ENCODE measurements at places on chromosomes 1 and 21.
A peak's percentile ranks its signal among the peaks of the same experiment; 100 is the strongest.

DNA sequence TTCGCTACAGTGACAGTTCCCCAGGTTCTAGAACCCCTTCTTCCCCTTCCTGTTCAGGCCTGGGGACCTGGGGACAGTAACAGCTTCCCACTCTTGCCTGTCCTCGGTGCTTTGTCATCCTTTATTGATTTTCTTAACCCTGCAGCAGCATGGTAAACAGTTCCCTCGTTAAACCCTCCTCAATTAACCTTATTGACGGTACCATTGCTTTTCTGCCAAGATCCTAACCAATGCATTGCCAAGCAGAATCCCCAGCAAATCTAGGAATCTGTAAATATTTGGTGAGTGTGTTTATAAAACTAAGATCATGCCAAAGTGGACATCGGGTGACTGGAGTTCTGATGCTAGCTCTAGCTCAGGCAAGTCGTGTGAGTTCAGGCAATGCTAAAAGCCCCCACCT, 99.6 kb upstream of the KAZN start:
- no peak for DNase-seq

DNA sequence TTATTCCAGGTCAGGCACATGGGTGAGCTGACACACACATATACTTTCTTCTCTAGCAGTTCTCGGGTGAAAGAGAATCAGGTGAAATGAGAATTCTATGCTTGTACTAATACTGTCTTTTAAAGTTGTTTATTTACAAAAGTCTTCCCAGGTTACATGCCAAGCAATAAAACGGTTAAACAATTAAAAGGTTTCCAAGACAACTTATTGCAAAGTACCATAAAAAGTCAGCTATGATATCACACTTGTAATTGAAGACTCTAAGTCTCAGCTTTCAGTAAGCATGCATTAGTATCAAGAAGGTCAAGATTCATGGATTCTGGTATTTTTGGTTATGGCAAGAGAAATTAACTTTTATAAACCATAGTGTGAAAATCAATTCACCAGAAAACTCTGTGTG, 171.4 kb downstream of the PDE4B start:
- DNase-seq, result no peak

GRCh38 chr21:42343556-42343955, 7.2 kb downstream of the TFF2 start:
- DNase-seq, result no peak

- no peak for DNase-seq
Measured at GRCh38 chr1:57319165-57319564, 104.7 kb downstream of the DAB1 start.

DNA sequence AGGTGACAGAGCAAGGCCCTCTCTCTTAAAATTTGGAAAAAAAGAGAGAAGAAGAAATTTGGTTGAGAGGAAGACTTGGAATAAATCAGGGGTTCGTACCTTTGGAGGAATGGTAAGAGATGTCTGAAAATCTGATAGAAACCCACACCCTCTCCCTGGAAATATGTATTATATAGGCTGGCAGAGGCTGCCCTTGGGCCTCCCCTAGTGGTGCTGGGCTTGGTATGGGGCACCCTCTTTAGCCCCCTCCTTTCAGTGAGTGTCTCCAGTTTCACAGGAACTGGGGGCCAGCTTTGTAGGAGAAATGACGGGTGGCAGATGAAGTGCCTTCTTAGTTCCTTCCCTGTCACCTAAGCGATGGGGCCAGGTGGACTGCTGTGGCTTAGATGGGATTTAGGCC, 82.9 kb upstream of the SLC2A1 start:
- no peak for DNase-seq

DNA sequence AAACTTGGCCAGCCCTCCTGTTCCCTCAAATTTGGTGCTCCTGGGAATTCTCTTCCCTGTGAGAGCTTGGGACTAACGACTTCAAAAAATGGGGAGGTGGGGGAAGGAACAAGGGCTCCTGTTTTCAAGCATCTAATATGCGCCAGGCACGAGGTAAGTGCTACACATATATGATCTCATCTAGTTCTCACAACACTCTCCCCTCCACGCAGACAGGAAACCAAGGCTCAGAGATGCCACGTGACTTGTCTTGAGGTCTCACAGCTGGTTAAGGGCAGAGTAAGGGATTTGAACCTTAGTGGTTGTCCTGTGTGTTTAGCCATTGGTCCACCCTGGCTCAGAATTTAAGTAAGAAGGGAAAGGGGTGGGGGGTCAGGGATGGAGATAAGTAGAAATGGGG, 125.9 kb downstream of the DMRTB1 start:
- no peak for DNase-seq

GRCh38 chr1:246544001-246544400, 22.1 kb downstream of the TFB2M start:
- DNase-seq, result no peak

- peak; percentile 59 for DNase-seq
Measured at GRCh38 chr1:150464422-150464826, 22.8 kb upstream of the TARS2 start.

DNA sequence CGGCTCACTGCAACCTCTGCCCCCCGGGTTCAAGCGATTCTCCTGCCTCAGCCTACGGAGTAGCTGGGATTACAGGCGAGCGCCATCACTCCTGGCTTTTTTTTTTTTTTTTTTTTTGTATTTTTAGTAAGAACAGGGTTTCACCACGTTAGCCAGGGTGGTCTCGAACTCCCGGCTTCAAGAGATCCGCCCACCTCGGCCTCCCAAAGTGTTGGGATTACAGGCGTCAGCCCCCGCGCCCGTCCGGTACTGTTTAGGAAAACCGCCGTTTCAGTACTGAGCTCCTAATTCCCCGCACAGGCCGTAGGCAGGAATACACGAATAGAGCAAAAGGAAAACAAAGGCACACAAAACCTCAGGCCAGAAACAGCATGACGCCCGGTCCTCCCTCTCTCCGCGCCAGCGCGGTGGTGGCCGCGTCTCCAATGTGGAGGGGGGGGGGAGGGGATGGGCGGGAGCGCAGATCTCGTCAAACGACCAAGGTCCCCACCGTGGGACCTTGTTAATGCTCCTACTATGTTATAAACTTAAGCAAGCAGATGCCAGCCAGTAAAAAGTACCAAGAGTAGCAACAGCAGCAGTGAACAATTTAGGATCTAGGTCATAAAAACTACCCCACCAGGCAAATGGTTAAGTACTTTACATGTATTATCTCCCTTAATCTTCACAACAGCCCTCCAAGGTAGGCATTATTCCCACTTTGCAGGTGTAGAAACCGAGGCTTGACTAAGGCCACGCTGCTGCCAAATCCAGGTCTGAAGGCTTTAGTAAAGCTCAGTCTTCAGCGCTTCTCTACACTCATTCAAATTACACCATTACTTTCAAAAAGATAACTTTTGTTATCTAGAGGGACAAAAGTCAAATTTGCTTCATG, 648 bp upstream of the ADAR start:
- no peak for DNase-seq

DNA sequence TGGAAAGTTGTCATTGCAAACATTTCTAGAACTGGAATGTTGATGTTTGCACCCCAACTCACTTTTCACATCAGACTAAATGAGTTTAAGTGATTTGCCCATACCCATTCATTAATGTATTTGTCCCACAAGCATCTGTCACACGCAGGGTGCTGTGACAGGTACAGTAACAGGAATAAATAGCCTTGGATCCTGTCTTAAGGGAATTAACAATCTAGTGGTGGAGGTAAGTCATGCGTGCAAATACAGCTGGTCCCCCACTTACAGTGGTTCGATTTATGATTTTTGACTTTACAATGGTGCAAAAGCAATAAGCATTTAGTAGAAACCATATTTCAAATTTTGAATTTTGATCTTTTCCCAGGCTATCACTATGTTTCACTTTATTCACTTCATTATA, 17.5 kb upstream of the PRDM2 start:
- no peak for DNase-seq

DNA sequence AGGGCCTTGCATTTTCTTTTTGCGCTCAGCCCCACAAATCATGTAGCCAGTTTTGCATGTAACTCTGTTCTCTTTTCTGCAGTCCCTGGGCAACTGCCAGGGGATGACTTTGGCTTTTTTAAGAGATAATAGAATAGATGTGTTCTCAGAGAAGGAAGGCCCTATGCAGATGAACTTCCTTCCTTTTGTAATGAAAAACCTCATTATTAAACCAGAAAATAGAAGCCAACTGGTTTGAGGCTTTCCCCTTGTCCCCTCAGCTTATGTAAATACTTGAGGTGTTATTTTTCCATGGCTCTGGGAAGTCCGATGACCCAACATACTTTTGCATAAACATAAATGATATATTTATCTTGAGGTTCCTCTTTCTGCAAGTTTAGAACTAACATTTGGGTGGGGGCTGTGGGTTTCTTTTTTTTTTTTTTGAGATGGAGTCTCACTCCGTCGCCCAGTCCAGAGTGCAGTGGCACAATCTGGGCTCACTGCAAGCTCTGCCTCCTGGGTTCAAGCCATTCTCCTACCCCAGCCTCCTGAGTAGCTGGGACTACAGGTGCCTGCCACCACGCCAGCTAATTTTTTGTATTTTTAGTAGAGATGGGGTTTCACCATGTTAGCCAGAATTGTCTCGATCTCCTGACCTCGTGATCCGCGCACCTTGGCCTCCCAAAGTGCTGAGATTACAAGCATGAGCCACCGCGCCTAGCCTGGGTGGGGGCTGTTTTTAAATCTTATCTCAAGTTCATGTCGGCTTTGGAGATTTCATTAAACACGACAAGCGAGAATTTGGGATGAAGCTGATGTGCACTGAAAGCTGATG, 14.4 kb upstream of the FCRL5 start:
- no peak for DNase-seq

GRCh38 chr1:24254783-24255182, 64.4 kb upstream of the GRHL3 start:
- DNase-seq, result no peak

- DNase-seq, result no peak
Measured at GRCh38 chr1:34379911-34380310, 203.2 kb downstream of the C1orf94 start.

DNA sequence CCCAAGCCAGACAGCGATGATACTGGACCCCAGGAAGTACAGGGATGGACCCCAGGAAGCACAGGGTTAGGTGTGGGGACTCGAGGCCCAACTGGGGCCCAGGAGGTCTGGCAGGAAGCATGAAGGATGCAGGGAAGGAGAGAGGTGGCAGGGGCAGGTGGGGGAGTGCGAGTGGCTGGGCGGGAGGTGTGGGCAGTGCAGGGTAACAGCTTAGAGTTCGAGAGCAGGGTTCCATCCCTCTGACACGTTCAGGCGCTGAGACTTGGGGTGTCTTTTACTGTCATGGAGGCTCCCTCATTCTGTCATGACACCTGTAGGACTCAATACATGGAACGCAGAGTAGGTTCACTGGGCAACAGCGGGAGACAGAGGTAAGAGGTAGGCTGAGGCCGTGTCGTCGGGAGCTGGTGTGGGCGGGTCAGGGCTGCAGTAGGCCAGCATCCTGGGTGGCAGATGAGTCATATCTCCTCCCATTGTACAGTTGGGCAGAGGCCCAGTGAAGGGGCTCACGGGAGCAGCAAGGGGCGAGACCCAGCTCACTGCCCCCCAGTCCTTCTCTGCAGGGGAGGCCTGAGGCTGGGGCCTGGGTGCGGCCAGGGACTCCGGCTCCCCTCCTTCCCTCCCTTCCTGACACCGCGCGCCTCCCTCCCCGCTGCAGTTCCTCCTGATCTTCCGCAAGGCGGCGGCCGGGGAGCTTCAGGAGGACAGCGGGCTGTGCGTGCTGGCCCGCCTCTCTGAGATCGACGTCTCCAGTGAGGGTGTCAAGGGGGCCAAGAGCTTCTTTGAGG, 11.6 kb upstream of the CTRC start:
- no peak for DNase-seq

DNA sequence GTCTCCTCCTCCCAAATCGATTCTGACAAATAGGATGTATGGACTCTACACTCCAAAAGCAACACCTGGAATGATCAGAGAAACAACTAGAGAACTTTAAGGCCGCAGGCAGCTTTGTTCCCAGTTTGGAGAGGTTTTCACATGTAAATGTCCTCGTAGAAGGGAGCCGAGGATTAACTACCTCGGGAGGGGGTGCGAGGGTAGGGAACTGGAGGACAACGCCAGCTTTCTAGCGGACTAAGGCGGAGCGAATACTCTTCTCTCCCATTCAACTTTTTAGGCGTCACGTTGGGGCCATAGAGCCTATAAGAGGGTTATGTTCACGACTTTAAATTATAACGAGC, 1.2 kb downstream of the SCAF4 start:
- DNase-seq, result no peak

GRCh38 chr1:163836481-163836880, 514.7 kb downstream of the NUF2 start:
- no peak for DNase-seq

- DNase-seq, result no peak
Measured at GRCh38 chr1:200072636-200073285, 45.3 kb downstream of the NR5A2 start.

- no peak for DNase-seq
Measured at GRCh38 chr1:105608713-105609112, 1447.8 kb upstream of the PRMT6 start.

DNA sequence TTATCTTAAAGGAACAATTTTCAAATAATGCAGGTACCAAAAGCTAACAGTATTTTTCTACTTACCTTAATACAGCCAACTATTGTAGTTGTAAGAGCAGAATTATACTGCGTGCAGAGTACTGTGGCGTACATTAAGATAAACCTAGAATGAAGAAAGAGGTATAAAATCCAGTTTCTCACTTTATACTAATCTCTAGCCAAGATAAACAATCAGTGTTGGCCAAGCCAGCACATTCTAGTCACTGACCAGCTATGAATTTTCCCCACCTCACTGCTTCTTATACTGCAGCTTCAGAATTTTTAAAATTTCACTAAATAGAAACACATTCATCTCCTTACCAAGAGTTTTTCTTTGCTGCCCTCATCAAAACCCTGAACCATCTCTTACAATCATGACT, 33.6 kb downstream of the SLC35D1 start:
- no peak for DNase-seq
